ENCODE measurements at places on chromosomes 7 and 10.

DNA sequence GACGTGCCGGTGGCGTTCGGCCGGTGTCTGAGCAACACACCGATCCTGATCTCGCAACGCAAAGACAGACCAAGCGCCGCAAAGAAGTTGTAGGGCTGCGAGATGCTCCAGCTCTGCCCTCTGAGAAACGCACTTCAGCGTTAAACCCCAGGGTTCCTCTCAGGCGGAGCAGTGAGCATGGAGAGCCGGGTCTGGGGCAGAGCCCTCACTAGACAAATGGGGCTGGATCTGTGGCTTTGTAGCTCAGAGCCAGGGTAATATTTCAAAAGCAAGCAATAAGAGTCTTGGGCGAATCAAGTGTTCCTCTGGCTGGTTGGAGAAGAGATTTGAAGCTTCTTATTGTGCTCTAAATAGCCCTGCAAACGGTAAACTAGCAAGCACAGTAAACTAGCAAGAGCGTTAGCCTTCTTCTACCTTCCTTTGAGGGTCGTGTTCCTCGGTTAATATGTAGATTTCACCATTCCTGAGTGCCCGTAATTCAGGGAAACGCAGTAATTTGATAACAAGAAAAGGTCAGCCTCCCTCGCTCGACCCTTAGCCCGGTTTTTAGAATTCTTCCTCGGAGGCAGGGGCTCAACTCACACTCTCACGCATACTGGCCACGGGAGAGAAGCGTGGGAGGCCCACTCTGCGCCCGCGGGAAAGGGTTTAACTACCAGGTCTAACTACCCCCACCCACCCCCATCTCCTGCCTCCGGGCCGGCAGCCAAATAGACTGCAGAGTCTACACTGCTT, 6.7 kb downstream of the SKAP2 start:
- no peak for DNase-seq

DNA sequence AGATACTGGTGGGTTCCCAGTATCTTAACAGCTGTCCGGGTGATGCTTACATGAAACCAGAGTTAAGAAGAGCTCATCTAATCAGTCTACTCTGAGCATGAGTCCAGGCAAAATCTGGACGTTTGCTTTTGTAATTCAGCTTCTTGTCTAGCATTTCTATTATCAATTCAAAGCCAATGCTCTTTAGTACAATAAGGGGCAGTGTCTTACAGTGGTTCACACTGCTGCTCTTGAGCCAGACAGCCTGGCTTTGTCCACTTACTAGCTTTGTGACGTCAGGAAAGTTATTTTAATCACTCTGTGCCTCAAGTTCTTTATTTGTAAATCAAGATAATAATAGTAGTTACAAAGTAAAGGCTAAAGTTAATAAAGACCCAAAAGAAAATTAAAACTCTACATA, 227.3 kb upstream of the TCF7L2 start:
- no peak for DNase-seq

DNA sequence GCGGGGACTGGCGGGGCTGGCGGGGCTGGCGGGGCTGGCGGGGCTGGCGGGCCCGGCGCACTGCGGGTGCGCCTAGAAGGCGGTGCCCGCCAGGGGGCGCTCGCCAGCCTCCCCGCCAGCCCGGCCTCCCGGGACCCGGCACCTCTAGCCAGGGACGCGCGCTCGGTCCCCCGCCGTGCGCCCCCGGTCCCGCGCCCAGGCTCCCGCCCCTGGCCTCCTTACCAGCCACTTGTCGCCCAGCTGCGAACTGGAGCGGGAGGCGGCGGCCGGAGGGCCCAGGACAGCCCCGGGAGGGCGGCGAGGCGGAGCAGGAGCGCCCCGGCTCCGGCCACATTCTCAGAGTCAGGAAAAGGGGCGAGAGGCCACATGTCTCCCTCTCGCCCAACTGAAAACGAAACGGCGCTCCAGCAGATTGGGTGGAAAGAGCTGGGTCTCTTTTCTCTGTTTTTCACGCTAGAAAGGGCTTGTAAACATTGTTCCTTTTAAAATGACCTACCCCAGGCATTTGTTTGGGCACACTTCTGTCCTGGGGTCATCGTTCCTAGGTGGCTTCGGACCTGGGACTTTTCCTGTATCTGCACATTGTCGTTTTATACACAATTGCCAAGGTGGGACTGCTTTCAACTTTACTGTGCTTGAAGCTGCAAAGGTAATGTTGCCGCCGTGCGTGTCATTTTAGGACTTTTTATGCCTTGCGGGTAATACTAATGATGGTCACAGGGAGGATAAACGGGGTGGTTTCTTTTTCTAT, 378 bp upstream of the PRKCQ start:
- no peak for DNase-seq

DNA sequence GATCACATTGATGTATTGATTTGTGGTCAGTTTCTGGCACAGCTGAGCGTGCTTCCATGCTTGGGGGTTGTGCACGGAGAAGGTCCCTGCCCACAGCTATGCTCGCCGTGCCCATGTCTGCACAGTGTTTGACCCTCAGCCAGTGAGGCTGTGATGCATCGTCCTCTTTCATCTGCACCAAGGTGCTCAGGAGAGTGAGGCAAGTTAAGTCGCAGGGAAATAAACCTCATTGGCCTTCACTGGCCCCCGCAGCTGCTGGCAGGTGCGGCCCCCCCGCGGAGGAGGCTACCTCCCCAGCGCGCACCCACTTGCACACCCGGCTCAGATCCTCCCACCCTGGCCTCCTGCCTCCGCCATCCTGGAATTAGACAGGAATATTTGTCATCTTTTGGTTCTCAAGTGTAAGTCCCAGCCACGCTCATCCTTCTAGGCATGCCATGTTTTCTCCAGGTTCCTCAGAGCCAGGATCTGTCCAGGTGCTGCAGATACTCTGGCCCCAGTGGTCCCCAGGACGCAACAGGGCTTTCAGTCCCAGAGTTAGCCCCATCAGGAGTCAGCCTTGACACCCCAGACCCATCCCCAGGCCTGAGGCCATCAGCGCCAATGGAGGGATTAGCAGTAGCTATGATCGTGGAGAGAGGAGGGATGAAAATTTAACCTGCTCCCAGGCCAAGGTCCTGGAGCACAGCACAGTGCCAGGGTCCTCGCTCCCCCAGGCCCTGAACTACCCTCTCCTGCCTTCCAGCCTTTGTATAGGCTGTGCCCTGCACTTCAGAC, 93.7 kb downstream of the OAT start:
- no peak for DNase-seq

- DNase-seq, result no peak
Measured at GRCh38 chr7:99643464-99643863, 26.7 kb downstream of the ZSCAN25 start.

GRCh38 chr10:101267776-101268175, 38.5 kb upstream of the LBX1 start:
- DNase-seq, result no peak

GRCh38 chr7:16599860-16600259, 45.7 kb downstream of the ANKMY2 start:
- no peak for DNase-seq

DNA sequence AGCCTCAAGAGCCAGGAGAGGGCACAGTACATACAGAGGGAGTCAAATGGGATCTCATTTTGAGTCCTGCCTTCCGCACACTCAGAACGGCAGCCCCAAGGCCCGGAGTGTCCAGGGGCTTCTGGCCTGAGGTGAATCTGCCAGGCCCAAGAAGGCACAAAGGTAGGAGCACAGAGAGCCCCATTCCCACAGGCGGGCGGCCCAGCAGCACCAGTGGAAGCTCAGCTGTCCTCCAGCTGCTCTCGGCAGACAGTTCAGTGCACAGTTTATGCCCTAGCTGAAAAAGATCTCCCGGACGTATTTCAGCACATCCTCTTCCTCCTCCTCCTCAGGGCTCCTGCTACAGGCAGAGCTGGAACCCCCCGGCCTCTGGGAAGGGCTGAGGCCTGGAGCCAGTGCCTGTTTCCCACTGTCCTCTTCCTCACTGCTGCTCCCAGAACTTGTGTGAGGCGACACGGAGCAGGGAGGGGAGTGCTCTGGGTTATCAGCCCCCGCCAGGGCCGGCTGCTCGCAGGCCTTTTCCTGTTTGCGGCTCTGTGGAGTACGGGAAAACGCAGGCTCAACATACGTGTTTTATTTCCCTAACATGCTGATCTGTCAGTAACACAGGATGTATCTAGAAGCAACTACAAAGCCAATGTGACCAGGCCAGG, 4.0 kb downstream of the CYREN start:
- no peak for DNase-seq

- no peak for DNase-seq
Measured at GRCh38 chr10:78511324-78512204, 477.9 kb downstream of the RPS24 start.

All from iPS DF 19.7 (cell line).